ENCODE measurements at places on chromosomes 5 and 9. TPM values are rescaled to one million over a fixed set of nuclear protein-coding genes. Genes with fewer than 3 reads are reported as not detected.

The LSM11 gene
- polyA plus RNA-seq: 8.6 TPM

GRCh38 chr5:126745259-126745992, 31.5 kb upstream of the LMNB1 start:
- H3K4me3 ChIP-seq: no peak overlapping the region
- no peaks in the 10 kb centered on the region for H3K27me3 ChIP-seq
- no peak for DNase-seq
- no peak overlapping the region for H3K27ac ChIP-seq

GRCh38 chr5:154196281-154196680, 5.7 kb downstream of the GALNT10 start:
- H3K27me3 ChIP-seq: no peaks in the 10 kb centered on the region
- H3K36me3 ChIP-seq: peaks cover 6% of the 10 kb centered on the region
- peaks cover 13% of the 10 kb centered on the region for H3K4me1 ChIP-seq

- no peak overlapping the region for H3K4me3 ChIP-seq
- H3K36me3 ChIP-seq: peaks cover 2% of the 10 kb centered on the region
- H3K27ac ChIP-seq: no peak overlapping the region
- DNase-seq: no peak
- no peaks in the 10 kb centered on the region for H3K27me3 ChIP-seq
Measured at GRCh38 chr5:171852255-171852681, 66.7 kb downstream of the SMIM23 start.

DNA sequence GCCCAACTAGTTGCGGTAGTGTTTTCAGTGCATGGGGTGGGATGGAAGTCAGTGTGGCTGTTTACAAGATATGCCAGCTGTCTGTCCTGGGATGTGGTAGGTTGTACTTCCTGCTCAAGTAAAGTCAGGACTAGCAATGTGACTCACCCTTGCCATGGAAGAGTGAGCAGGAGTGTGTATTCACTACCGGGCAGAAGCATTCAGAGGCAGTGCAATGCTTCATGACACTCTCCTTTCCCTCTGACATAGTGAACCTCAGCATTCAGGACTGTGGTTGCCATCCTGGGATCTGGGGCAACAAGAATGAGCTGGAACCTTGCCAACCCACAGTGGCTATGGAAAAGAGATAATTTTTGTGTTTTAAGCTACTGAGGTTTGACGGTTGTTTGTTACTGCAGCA, 68.9 kb downstream of the BOD1 start:
- H3K27ac ChIP-seq: no peak overlapping the region
- H3K27me3 ChIP-seq: no peaks in the 10 kb centered on the region
- DNase-seq: no peak
- no peak overlapping the region for H3K4me3 ChIP-seq
- H3K4me1 ChIP-seq: no peaks in the 10 kb centered on the region

GRCh38 chr5:179621551-179622214, 1.8 kb downstream of the HNRNPH1 start:
- no peaks in the 10 kb centered on the region for H3K27me3 ChIP-seq
- no peak for DNase-seq
- H3K4me3 ChIP-seq: peak overlapping the region; percentile 100
- H3K4me1 ChIP-seq: peaks cover 14% of the 10 kb centered on the region
- peaks cover 46% of the 10 kb centered on the region for H3K36me3 ChIP-seq

The CRB2 gene
- polyA plus RNA-seq: 2.3 TPM

The SVEP1 gene
- polyA plus RNA-seq: 8.7 TPM

DNA sequence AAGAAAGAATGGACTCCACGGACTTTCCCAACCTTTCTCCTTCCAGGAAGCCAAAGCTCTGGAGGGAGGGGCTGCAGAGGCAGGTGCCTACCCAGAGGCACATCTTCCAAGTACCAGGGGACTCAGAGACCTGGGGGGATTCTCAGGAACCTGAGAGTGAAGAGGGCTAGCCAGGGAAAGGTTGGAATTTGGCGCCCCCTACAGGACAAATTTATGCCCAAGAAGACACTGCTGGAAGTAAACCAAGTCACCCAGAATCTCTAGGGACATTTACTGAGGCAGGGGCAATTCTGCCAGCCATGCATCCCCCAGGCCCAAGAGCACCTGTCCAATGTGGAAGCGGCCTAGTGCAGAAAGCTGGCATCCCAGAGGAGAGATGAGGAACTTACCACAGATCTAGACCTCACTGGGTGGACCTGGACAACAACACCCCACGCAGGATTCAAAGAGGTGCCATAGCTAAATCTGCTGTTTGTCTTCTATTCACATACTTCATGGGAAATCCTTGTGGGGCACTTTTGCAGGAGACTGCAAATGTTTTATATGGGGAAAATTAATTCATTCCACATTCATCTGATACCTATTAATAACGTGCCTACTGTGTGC, 25.9 kb upstream of the IDNK start:
- no peak overlapping the region for H3K27ac ChIP-seq
- peaks cover 14% of the 10 kb centered on the region for H3K4me1 ChIP-seq
- no peaks in the 10 kb centered on the region for H3K27me3 ChIP-seq
- peak; percentile 20 for DNase-seq
- no peaks in the 10 kb centered on the region for H3K36me3 ChIP-seq

DNA sequence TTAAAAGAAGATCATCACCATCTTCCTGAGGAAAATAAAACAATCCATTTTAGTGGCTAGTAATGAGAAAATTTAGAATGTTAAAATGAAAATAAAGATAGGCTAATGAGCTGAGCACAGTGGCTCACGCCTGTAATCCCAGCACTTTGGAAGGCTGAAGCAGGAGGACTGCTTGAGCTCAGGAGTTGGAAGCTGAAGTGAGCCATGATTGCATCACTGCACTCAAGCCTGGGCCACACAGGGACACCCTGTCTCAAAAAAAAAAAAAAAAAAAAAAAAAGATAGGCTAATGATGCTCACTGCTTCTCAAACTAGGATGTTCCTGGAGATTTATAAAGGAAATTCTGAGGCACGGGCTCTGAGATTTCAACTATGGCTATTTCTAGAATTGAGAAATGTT, 50.3 kb downstream of the CPLANE1 start:
- no peaks in the 10 kb centered on the region for H3K4me1 ChIP-seq
- H3K27me3 ChIP-seq: no peaks in the 10 kb centered on the region
- no peak overlapping the region for H3K27ac ChIP-seq
- peaks cover 50% of the 10 kb centered on the region for H3K36me3 ChIP-seq

DNA sequence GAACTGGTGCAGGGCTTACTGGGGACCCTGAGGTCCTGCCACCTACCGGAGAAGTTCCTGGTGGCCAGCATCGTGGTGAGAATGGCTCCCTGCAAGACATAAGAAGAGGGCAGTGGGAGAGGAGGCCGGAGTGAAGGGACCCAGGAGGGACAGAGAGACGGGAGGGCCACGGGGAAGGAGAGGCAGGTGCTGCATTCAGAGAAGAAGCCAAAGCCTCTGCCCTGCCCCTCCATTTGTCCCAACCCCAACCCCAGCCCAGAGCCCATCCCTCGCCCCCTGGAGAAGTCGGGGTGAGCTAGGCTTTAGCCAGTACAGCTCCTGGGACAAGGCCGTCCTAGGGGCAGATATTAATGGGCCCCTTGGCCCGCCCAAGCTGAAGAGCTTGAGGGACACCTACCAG, 41.8 kb downstream of the CAMK2A start:
- H3K36me3 ChIP-seq: no peaks in the 10 kb centered on the region
- peaks cover 11% of the 10 kb centered on the region for H3K4me1 ChIP-seq
- DNase-seq: no peak
- no peaks in the 10 kb centered on the region for H3K27me3 ChIP-seq

The FLT4 gene
- polyA plus RNA-seq: 10.2 TPM

DNA sequence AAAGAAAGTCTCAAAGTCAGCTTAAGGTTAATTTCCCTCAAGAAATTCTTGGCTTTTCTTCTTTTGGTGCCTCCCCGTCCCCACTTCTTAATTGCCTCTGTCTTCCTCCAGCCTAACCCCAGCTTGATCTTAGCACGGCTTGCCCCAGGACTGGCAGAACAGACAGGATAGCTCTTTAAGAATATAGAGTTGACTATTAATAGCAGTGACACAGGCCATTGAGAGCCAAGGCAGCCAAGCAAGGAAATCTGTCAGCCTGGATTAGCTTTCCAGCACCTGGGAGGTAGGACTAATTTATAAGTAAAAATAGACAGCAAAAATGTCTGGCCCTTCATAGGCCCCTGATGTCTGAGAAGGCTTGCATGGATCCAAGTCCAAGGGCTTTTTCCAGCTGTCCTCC, 384.6 kb upstream of the SLC30A5 start:
- no peak for DNase-seq
- no peaks in the 10 kb centered on the region for H3K27me3 ChIP-seq
- no peak overlapping the region for H3K27ac ChIP-seq
- H3K36me3 ChIP-seq: no peaks in the 10 kb centered on the region
- no peaks in the 10 kb centered on the region for H3K4me1 ChIP-seq

GRCh38 chr5:119362714-119363113, 6.9 kb downstream of the TNFAIP8 start:
- H3K36me3 ChIP-seq: no peaks in the 10 kb centered on the region
- no peaks in the 10 kb centered on the region for H3K27me3 ChIP-seq
- no peaks in the 10 kb centered on the region for H3K4me1 ChIP-seq
- H3K4me3 ChIP-seq: no peak overlapping the region

DNA sequence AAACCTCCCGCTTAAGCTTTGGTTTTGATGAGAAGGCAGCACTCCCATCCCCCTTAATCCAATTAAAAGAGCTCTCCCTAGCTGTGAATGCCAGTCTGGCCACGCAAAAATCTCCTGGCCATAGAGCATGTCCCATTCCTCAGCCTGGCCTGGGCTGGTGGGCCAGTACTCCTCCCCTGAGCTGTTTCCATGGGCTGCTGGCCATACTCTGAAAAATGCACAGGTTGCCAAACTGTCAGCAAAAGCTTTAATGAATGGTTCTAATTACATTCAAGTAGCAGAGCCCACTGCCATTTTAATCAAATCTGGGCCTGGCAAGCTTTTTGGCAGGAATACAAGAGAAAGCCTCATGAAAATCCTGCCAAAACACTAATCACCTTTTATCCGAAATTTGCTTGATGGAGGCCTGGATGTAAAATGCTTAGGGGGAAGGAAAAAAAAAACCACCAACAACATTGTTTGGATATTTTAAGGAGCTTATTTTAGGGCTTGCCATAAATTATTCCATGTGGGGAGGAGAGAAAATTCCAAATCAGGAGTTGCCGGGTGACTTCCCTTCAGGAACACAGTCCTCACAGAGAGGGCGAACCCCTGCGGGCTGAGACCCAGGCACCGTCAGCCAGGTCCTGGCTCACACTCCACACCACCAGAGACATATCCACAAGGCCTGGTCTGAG, 243.3 kb downstream of the SEC61B start:
- peaks cover 15% of the 10 kb centered on the region for H3K4me1 ChIP-seq
- no peak overlapping the region for H3K27ac ChIP-seq
- H3K36me3 ChIP-seq: no peaks in the 10 kb centered on the region
- H3K4me3 ChIP-seq: no peak overlapping the region
- peak; percentile 10 for DNase-seq
- H3K27me3 ChIP-seq: no peaks in the 10 kb centered on the region

DNA sequence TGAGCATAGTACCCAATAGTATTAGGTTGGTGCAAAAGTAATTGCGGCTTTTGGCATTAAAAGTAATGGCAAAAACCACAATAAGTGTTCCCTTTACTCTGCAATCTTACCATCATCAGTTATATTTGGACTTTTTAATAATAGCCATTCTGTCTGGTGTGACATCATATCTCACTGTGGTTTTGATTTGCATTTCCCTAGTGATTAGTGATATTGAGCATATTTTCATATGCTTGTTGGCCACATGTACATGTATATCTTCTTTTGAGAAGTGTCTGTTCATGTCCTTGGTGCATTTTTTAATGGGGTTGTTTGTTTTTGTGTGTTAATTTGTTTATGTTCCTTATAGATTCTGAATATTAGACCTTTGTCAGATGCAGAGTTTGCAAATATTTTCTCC, 289.9 kb downstream of the FAM170A start:
- no peak overlapping the region for H3K27ac ChIP-seq
- no peaks in the 10 kb centered on the region for H3K4me1 ChIP-seq
- H3K4me3 ChIP-seq: no peak overlapping the region
- H3K36me3 ChIP-seq: no peaks in the 10 kb centered on the region
- H3K27me3 ChIP-seq: no peaks in the 10 kb centered on the region
- no peak for DNase-seq

- DNase-seq: no peak
- no peaks in the 10 kb centered on the region for H3K36me3 ChIP-seq
- H3K4me1 ChIP-seq: no peaks in the 10 kb centered on the region
- no peak overlapping the region for H3K4me3 ChIP-seq
- H3K27ac ChIP-seq: no peak overlapping the region
Measured at GRCh38 chr9:28234894-28235277, 661.6 kb upstream of the C9orf72 start.

DNA sequence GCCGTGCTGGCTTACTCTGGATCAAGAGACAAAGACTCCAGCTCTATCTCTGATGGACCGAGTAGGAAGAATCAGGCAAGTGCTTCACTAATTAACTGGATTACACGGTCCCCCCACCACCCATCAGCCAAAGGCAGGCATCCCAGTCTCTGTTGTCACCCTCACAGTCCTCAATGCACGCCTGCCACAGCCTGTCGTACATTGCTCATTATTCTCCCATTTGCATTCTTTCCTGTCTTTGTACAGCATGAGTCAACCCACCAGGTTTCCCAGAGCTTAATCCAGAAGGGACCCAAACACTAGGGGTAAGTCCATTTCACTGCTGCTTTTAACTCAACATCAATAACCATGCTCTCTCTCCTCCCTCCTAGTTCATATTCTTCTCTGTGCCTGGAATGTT, 44.4 kb downstream of the PCA3 start:
- H3K27me3 ChIP-seq: no peaks in the 10 kb centered on the region
- no peak overlapping the region for H3K27ac ChIP-seq
- DNase-seq: no peak
- H3K4me1 ChIP-seq: peaks cover 5% of the 10 kb centered on the region

- H3K27me3 ChIP-seq: no peaks in the 10 kb centered on the region
- no peak overlapping the region for H3K4me3 ChIP-seq
Measured at GRCh38 chr9:94951324-94952135, 225.0 kb downstream of the AOPEP start.

GRCh38 chr5:179595916-179596315, 27.6 kb downstream of the HNRNPH1 start:
- peaks cover 77% of the 10 kb centered on the region for H3K36me3 ChIP-seq
- H3K4me1 ChIP-seq: no peaks in the 10 kb centered on the region
- H3K4me3 ChIP-seq: no peak overlapping the region
- no peak overlapping the region for H3K27ac ChIP-seq

- H3K27ac ChIP-seq: no peak overlapping the region
- no peaks in the 10 kb centered on the region for H3K36me3 ChIP-seq
- no peak overlapping the region for H3K4me3 ChIP-seq
- no peak for DNase-seq
- H3K27me3 ChIP-seq: peaks cover 22% of the 10 kb centered on the region
Measured at GRCh38 chr9:88995200-88995577, 3.9 kb downstream of the S1PR3 start.

The RGS7BP gene
- 1.1 TPM for polyA plus RNA-seq

The TMEM174 gene
- polyA plus RNA-seq: not detected

DNA sequence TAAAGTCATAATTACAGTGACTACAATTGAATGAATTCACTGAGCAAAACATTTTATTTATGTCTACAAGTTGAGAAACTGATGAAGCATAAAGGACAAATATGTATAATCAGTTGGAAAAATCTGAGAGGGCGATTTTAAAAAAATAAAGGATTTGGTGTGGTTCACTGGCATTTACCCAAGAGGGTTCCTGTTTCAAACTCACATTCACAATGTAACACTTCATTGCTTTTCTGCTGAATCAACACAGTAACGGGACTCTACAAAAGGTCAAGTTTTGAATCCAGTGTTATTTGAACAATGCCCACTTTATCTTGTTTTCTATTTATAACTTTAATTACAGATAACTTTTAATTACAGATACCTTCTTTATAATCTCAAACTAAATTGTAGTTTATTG, 138.6 kb downstream of the NUDT12 start:
- no peaks in the 10 kb centered on the region for H3K27me3 ChIP-seq
- no peak overlapping the region for H3K27ac ChIP-seq
- DNase-seq: no peak
- H3K4me1 ChIP-seq: no peaks in the 10 kb centered on the region

The IL9 gene
- not detected for polyA plus RNA-seq
